Osteocyte (in vitro differentiated cells): ENCODE measurements at places on chromosomes 7 and 10. TPM values are rescaled to one million over a fixed set of nuclear protein-coding genes. Genes with fewer than 3 reads are reported as not detected.

DNA sequence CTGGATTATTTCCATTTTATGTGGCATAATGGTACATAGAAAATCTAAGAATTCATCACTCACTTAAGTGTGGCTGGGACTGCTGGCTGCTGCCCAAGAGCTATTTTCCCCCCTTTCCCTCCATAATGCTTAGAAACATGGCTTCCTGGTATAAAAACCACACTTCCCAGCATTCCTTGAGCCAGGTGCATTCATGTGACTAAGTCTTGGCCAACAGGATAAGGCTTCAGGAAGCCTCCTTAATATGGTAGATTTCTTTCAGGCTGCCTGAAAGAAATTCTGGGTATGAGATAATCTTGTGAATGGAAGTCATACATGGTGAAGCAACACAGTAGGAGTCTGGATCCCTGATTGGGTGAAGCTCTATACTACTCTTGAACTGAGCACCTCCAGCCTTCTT, 178.0 kb downstream of the JAZF1 start:
- no peak for DNase-seq

- no peak for DNase-seq
Measured at GRCh38 chr10:6179078-6179477, 23.7 kb upstream of the PFKFB3 start.

GRCh38 chr10:108095932-108096925, 931.7 kb upstream of the SORCS1 start:
- DNase-seq, result no peak

GRCh38 chr7:106609416-106609815, 51.5 kb downstream of the CCDC71L start:
- DNase-seq, result no peak

DNA sequence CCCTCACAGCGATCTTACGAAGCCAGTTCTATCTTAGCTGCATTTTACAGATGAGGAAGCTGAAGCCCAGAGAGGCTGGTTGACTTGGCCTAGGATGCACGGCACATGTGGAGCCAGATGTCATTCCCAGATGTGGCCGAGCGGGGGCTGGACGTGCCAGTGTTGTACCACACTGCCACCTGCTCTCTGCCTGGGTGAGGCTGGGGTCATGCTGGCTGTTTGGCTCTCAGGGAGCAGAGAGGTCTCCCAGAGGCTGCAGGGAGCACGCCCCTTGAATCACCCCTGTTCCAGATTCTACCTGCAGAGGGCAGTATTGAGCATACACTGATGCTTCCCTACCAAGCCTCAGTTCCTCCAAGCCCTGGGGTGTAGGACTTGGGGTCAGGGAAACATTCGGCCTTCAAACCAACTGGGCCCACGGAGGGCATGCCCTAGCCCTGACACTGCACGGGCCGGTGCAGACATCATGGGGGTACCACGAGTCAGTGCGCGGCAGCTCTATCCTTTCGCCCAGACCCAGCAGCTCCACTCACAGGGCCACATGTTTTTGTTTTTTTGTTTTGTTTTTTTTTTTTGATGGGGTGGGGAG, 3.8 kb upstream of the GTF2IRD1 start:
- no peak for DNase-seq

GRCh38 chr7:14752301-14752700, 150.2 kb downstream of the DGKB start:
- no peak for DNase-seq

- DNase-seq, result no peak
Measured at GRCh38 chr7:149568218-149568617, 70.6 kb upstream of the ZNF746 start.

The SPDYE2 gene
- total RNA-seq, result not detected in 2 replicates

The MACC1 gene
- total RNA-seq, result not detected in 2 replicates

The FAM25G gene
- total RNA-seq, result not detected in 2 replicates

The LBX1 gene
- not detected in 2 replicates for total RNA-seq
